ENCODE measurements at places on chromosomes 2 and 18. TPM values are rescaled to one million over a fixed set of nuclear protein-coding genes. Genes with fewer than 3 reads are reported as not detected.

DNA sequence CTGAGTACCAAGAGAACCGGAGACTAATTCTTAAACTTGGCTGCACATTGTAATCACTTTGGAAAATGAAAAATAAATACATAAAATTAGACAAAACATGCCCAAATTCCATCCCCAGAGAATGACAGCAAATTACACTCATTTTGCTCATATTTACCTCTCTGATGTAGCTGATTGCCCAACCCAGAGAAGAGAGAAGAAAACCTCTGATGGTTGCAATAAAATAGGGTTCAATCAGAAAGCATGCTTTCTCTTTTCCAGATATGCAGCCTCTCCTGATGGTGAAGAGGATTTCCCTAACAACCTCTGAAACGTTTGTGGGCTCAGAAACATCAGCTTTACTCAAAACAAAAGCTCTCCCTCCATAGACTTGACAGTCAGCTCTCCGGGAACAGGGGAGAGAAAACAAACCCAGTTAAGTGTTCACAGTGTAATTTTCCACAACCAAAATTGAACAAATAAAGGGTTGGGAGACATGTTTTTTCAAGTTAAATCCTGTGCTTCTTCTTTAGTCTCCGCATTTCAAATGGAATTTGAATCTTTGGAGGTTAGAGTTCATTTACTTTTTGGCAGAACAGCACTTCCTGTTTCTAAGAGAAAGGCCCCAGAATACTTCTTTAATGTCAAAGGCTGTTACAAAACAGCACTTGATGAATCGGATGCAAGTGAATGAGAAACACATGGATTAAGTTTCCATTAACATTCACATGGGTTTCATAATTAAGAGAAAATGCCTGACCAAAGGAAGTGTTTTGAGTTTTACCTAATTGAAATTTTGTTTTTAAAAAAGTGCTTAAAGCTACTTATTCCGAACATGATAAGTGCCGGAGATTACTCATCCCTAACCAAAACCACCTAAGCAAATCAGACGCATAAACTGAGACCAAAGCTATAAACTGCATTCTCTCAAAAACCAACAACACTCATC is 570.1 kb upstream of the SYT4 start:
- H3K36me3 ChIP-seq: no peaks in the 10 kb centered on the region
- DNase-seq: no peak

Gene ITPRIPL1
- 1.4 TPM for total RNA-seq

GRCh38 chr18:32542221-32542798 is 71.6 kb upstream of the GAREM1 start:
- no peaks in the 10 kb centered on the region for H3K27me3 ChIP-seq
- no peak for DNase-seq
- H3K4me3 ChIP-seq: no peak overlapping the region
- no peaks in the 10 kb centered on the region for H3K36me3 ChIP-seq
- no peak overlapping the region for H3K27ac ChIP-seq

Gene HIBCH
- 111 TPM for total RNA-seq

GRCh38 chr2:140861666-140862065 is 1269.2 kb downstream of the LRP1B start:
- no peak for DNase-seq
- no peaks in the 10 kb centered on the region for H3K4me1 ChIP-seq
- H3K36me3 ChIP-seq: no peaks in the 10 kb centered on the region
- no peak overlapping the region for H3K4me3 ChIP-seq
- H3K27me3 ChIP-seq: no peaks in the 10 kb centered on the region

Gene UGT1A8
- total RNA-seq: not detected

- H3K27me3 ChIP-seq: no peaks in the 10 kb centered on the region
- H3K4me3 ChIP-seq: no peak overlapping the region
- DNase-seq: no peak
- no peaks in the 10 kb centered on the region for H3K36me3 ChIP-seq
These were observed 298.3 kb downstream of the ICOS start for GRCh38 chr2:204234879-204235278.

- H3K27me3 ChIP-seq: peaks cover 4% of the 10 kb centered on the region
- no peak overlapping the region for H3K27ac ChIP-seq
- no peak overlapping the region for H3K4me3 ChIP-seq
- H3K36me3 ChIP-seq: no peaks in the 10 kb centered on the region
- DNase-seq: no peak
These were observed 45.4 kb upstream of the SMIM21 start for GRCh38 chr18:75472906-75473305.

DNA sequence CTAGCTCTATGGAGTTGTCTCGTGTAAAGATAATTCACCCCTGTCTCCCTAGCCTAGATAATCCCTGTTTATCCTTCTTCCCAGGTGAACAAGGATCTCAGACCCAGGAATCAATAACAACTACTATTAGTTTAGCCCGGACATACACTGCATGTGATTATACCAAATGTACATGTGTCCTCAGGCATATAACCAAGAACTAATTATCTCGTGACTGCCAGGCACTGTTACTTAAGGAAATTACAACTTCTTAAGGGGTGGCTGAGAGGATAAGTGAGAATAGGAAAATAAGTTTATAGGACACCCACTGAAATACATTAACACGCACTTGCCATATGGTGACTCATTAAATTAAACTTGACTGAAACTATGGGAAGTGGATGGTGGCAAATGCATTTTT is 126.6 kb downstream of the CNTNAP5 start:
- no peaks in the 10 kb centered on the region for H3K36me3 ChIP-seq
- no peaks in the 10 kb centered on the region for H3K4me1 ChIP-seq
- no peak for DNase-seq
- no peak overlapping the region for H3K27ac ChIP-seq
- H3K4me3 ChIP-seq: no peak overlapping the region
- H3K27me3 ChIP-seq: no peaks in the 10 kb centered on the region

Gene NPAS2
- 4.7 TPM for total RNA-seq

- no peak overlapping the region for H3K27ac ChIP-seq
- H3K4me1 ChIP-seq: no peaks in the 10 kb centered on the region
- no peaks in the 10 kb centered on the region for H3K27me3 ChIP-seq
- DNase-seq: no peak
- H3K4me3 ChIP-seq: no peak overlapping the region
- peaks cover 29% of the 10 kb centered on the region for H3K36me3 ChIP-seq
These were observed 20.5 kb downstream of the RMP24 start for GRCh38 chr18:35993013-35993412.

DNA sequence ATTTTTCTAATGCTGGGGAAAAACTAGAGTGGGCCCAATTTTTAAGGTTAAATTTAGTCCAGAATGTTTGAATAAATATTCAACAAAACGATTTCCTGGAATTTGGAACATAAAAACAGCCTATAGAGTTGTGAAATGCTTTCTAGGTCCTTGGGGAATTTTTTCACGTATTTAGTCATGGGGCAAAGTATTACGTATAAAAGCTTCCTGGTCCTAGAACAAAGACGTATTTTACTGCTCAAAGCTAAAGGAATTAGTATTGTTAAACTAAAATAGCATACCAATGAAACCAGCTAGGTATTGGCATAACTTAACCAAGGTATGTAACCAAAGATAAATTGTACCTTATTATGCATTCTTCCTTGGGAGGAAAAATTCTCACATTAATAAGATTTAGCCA is 1.6 kb downstream of the SESTD1 start:
- no peak overlapping the region for H3K4me3 ChIP-seq
- no peak for DNase-seq
- no peaks in the 10 kb centered on the region for H3K27me3 ChIP-seq
- no peaks in the 10 kb centered on the region for H3K4me1 ChIP-seq

DNA sequence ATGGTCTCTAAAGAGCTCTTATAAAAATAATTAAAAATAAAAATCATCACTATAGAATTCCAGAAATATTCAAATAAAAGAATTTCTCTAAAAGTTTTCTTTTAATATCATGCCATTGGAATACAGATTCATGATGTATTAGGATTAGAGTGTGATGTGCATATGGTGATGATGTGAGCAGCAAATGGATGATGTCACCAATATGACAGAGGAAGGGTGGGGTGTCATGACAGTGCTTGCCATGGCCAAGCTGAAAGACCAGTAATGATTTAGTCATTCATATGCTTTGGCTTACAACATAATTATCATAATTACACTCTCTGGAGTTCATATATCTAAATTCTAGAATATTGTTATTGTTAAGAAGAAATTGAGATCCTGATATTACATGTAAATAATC is 27.4 kb upstream of the TTC32 start:
- DNase-seq: no peak
- no peak overlapping the region for H3K27ac ChIP-seq
- no peaks in the 10 kb centered on the region for H3K27me3 ChIP-seq
- no peaks in the 10 kb centered on the region for H3K4me1 ChIP-seq
- no peak overlapping the region for H3K4me3 ChIP-seq

GRCh38 chr18:21439431-21439846 is 161.1 kb downstream of the ESCO1 start:
- no peak overlapping the region for H3K27ac ChIP-seq
- no peaks in the 10 kb centered on the region for H3K4me1 ChIP-seq
- H3K36me3 ChIP-seq: no peaks in the 10 kb centered on the region
- no peak for DNase-seq
- peaks cover 4% of the 10 kb centered on the region for H3K27me3 ChIP-seq

All from adrenal gland (tissue), 19 donors.